Small intestine (tissue), 16 donors: ENCODE measurements at places on chromosomes 11 and 22. TPM values are rescaled to one million over a fixed set of nuclear protein-coding genes. Genes with fewer than 3 reads are reported as not detected.

GRCh38 chr22:32066820-32067219 is 23.8 kb downstream of the SLC5A1 start:
- H3K4me3 ChIP-seq = no peak overlapping the region
- peaks cover 11% of the 10 kb centered on the region for H3K36me3 ChIP-seq
- no peaks in the 10 kb centered on the region for H3K27me3 ChIP-seq
- H3K4me1 ChIP-seq = peaks cover 7% of the 10 kb centered on the region

DNA sequence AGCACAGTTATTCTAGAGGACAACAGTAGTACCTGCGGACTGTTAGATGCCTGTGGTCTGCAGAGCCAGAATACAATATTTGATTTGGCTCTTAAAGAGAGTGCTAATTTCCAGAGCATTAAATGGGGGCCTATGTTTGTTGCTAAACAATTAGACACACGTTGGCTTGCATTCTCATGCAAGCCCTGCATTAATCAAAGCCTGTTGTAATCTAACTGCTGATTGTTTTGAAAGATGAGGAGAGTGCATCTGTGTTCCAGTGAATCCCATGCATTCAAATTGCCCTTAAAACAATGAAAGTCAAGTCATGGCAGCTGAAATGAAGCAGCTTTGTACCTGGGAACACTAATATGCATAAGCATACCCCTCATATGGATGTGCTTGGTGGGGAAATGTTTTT is 419.4 kb downstream of the DYNC2H1 start:
- H3K4me1 ChIP-seq = no peaks in the 10 kb centered on the region
- H3K4me3 ChIP-seq = no peak overlapping the region
- no peak for DNase-seq
- no peaks in the 10 kb centered on the region for H3K36me3 ChIP-seq
- no peak overlapping the region for H3K27ac ChIP-seq

DNA sequence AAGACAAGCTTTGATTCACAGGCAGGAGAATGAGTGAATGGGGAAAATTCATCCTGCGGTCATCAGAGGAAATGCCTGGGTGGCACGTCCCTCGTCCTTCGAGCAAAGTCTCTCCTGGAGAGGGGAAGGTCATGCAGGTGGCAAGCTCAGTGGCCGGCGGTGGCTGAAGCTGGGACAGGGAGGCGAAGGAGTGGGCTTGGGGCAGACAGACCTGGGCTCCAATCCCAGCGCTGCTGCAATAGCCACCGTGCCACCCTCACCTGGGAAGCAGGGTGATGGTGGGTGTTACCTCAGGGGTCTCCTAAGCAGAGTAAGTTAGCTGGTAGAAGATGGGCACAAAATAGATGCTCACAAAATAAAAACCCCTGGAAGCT is 22.4 kb upstream of the CACNG2 start:
- DNase-seq = no peak
- H3K36me3 ChIP-seq = no peaks in the 10 kb centered on the region
- H3K27me3 ChIP-seq = peaks cover 4% of the 10 kb centered on the region
- no peak overlapping the region for H3K27ac ChIP-seq

GRCh38 chr22:19785461-19786263 is 25.1 kb downstream of the TBX1 start:
- H3K4me1 ChIP-seq = no peaks in the 10 kb centered on the region
- no peak overlapping the region for H3K27ac ChIP-seq
- no peak overlapping the region for H3K4me3 ChIP-seq
- H3K27me3 ChIP-seq = peaks cover 13% of the 10 kb centered on the region

GRCh38 chr11:20353829-20354434 is 9.6 kb upstream of the HTATIP2 start:
- peaks cover 2% of the 10 kb centered on the region for H3K4me1 ChIP-seq
- peak; percentile 51 for DNase-seq
- H3K27me3 ChIP-seq = no peaks in the 10 kb centered on the region
- H3K36me3 ChIP-seq = no peaks in the 10 kb centered on the region
- no peak overlapping the region for H3K27ac ChIP-seq
- H3K4me3 ChIP-seq = no peak overlapping the region

- H3K27ac ChIP-seq = no peak overlapping the region
- H3K36me3 ChIP-seq = no peaks in the 10 kb centered on the region
- DNase-seq = no peak
- H3K27me3 ChIP-seq = no peaks in the 10 kb centered on the region
Observed at GRCh38 chr22:30187529-30188407, 58.8 kb downstream of the LIF start.

DNA sequence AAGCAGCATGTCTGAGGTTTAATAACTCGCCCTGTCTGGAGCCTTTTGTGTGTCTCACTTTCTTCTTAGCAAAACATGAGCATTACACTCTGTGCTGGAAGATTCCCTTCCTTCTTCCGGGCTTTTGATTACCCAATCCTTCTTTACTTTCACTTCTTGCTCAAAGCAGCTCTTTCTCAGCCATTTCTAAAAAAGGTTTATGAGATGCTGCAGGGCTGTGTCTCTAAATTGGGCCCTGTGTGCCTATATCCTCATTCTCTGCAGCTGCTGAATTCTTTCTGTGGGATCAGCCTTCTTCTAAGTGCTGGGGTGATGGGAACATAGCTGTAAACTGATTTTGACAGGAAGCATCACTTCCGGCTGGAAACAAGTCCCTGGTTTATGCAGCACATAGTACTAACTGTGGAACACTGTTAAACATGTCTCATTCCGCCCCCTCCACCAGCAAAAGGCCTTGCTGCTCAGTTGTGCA is 71.8 kb downstream of the PIWIL4 start:
- H3K36me3 ChIP-seq = no peaks in the 10 kb centered on the region
- no peak overlapping the region for H3K27ac ChIP-seq
- peak; percentile 24 for DNase-seq
- H3K4me3 ChIP-seq = no peak overlapping the region
- H3K4me1 ChIP-seq = no peaks in the 10 kb centered on the region
- no peaks in the 10 kb centered on the region for H3K27me3 ChIP-seq

- no peak within 1 kb of the TSS for H3K4me3 ChIP-seq
- no peak within 1 kb of the TSS for H3K27ac ChIP-seq
- DNase-seq = no peak
- peaks cover 17% of the 10 kb centered on the region for H3K4me1 ChIP-seq
- no peaks in the 10 kb centered on the region for H3K27me3 ChIP-seq
Observed at GRCh38 chr22:24005201-24005600, at the start of gene GSTT4. Gene GSTT4 (minus strand): TSS chr22:24005453. CDS start chr22:24005356, 97 bp downstream.

DNA sequence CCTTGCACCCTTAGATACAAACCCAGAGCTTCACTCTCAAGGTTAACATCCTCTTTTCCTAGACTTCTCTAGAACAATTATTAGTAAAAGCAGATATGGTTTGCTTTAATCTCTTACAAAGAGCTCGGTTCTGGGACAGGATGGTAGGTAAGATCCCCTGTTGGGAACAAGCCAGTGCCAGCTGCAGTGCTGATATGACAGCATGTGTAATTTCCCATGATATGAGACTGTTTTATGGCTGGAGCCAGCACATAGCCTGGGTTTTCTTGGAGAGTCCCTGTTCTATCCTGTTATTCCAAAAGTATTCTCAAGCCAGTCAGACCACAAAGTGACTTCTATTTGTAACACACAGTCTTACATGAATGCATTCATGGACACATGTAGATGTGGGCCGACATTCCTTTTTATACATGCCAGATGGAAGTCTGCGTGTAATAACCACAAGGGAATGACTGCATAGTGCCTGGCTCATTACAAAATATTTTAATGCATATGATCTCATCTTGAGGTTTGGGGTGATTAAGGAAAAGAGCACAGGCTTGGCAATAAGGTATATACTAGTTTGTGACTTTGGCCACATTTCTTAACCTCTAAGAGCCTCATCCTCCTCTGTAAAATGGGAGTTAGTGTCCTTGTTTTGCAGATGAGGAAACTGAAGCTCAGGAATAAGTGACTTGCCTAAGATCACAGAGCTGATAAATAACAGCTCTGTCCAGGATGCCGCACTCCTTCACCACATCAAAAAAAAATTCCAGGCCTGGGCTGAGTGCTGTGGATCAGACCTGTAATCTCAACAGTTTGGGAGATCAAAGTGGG is 21.8 kb downstream of the CLMP start:
- H3K27me3 ChIP-seq = no peaks in the 10 kb centered on the region
- no peaks in the 10 kb centered on the region for H3K36me3 ChIP-seq
- H3K4me3 ChIP-seq = no peak overlapping the region
- no peak for DNase-seq
- peak overlapping the region; percentile 64 for H3K27ac ChIP-seq

DNA sequence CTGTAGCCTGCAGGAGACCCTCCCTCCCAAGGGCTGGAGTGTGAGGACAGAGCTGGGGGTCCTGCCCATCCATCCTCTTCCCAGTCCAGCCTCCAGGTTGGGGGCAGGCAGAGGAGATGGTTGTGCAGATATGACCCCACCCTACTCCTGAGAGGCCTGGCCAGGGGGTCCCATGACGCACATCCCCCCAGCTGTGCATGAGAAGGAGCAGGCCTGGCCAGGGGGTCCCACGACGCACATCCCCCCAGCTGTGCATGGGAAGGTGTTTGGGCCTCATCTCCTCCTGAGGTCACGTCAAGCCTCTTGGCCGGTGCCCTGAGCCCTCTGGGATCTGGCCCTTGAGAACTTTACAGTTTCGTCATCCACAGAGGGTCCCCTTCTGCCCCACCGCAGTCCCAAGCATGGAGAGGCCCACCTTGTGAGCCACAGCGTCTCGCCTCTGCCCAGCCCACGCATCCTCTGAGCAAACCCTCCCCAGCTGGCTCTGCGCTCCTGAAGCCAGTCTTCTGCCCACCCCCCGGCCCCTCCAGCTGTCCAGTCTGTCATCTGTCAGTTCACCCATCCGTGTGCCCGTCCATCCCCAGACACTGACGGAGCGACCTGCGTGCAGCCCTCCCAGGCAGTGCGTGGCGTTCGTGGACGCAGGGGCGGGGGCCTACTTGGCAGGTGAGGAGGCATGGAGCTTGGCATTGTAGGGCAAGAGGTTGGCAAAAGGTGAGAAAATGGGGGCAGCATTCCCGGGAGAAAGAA is 2.3 kb downstream of the ANO9 start:
- DNase-seq = no peak
- no peaks in the 10 kb centered on the region for H3K4me1 ChIP-seq
- no peak overlapping the region for H3K4me3 ChIP-seq
- H3K27me3 ChIP-seq = no peaks in the 10 kb centered on the region
- H3K27ac ChIP-seq = no peak overlapping the region

GRCh38 chr22:26172389-26172990 is 3.2 kb downstream of the SEZ6L start:
- DNase-seq = peak; percentile 58
- peaks cover 26% of the 10 kb centered on the region for H3K27me3 ChIP-seq
- H3K36me3 ChIP-seq = no peaks in the 10 kb centered on the region
- no peak overlapping the region for H3K4me3 ChIP-seq
- H3K27ac ChIP-seq = no peak overlapping the region

DNA sequence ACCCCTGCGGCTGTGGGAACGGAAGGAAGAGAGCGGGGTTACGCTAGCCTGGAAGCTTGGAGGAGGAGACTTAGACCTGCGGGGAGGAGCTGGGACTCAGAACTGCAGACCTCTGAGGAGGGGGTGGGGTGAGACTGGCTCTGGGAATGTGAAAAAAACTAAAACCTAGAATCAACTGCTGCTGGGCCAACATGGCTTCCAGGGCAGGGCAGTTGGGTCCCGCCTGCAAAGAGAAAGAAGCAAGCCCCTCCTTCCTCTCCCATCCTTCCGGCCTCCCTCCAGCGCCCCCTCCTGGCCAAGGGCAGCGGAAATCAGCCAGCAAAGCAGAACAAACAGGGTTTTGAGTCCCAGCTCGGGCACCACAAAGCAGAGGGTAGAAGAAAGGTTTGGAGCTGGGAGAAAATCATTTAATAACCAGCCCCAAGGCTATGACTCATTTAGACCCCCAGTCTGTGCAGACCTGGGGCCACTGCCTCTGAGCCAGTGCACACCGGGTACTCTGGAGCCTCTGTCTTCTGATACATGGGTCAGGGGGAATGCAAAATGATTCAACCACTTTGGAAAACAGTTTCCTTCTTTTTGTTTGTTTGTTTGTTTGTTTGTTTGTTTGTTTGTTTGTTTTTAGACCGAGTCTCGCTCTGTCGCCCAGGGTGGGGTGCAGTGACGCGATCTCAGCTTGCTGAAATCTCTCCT is 7.3 kb upstream of the NCF4 start:
- no peaks in the 10 kb centered on the region for H3K36me3 ChIP-seq
- no peaks in the 10 kb centered on the region for H3K27me3 ChIP-seq
- H3K4me1 ChIP-seq = no peaks in the 10 kb centered on the region
- no peak overlapping the region for H3K27ac ChIP-seq
- DNase-seq = peak; percentile 44

GRCh38 chr22:33803371-33804282 is 116.6 kb downstream of the LARGE1 start:
- H3K27ac ChIP-seq = peak overlapping the region; percentile 52
- no peak overlapping the region for H3K4me3 ChIP-seq
- DNase-seq = peak; percentile 31
- H3K27me3 ChIP-seq = no peaks in the 10 kb centered on the region
- no peaks in the 10 kb centered on the region for H3K36me3 ChIP-seq

The TSGA10IP gene
- not detected for polyA plus RNA-seq

The LRRN4CL gene
- 0.27 TPM for polyA plus RNA-seq

The POU2F3 gene
- 1.6 TPM for polyA plus RNA-seq

The THRSP gene
- polyA plus RNA-seq = 0.54 TPM

The PLEKHA7 gene
- polyA plus RNA-seq = 28.1 TPM

The LMF2 gene
- polyA plus RNA-seq = 42.7 TPM

The THYN1 gene
- 61.6 TPM for polyA plus RNA-seq

The NXPE1 gene
- polyA plus RNA-seq = 6.3 TPM

The MMP3 gene
- 0.03 TPM for polyA plus RNA-seq

The CSTF3 gene
- 15.4 TPM for polyA plus RNA-seq

The SNX15 gene
- polyA plus RNA-seq = 46.6 TPM
